ENCODE measurements at places on chromosomes 1 and 21.

GRCh38 chr1:196527919-196528318, 80.3 kb downstream of the KCNT2 start:
- no peak for DNase-seq

- no peak for DNase-seq
Measured at GRCh38 chr1:225651872-225652728, 823 bp downstream of the ENAH start.

- no peak for DNase-seq
Measured at GRCh38 chr1:51172811-51173210, 63.3 kb upstream of the RNF11 start.

DNA sequence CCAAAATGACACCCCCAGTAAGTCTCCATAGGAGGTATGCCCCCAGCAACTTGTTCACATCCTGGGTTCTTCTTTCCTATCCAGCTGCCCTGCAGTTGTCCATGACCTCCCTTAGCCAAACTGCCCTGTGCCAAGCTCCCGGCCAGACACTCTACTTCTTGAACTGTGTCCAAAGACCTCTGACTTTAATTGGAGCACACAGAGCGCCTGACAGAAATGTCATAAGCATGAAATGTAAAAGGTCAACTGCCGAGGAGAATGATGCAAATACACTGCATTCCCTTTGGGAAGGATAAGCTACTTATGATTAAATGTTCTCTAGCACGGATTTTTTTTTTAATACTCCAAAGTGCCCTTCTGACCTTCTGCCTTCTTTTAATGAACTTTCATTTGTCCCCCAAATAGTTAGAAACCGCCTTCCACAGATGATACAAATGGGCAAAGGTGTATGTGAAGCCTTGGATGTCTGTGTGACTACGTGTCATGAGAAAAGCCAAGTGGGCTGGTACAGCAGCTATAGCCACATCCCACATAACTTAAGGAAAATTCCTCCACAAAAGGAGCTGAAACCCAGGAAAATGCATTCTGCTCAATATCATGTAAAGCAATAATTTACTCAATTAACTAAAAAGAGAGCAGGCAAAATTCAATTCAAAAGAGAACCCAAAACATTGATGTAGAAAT, 26.8 kb downstream of the PALMD start:
- DNase-seq, result no peak

DNA sequence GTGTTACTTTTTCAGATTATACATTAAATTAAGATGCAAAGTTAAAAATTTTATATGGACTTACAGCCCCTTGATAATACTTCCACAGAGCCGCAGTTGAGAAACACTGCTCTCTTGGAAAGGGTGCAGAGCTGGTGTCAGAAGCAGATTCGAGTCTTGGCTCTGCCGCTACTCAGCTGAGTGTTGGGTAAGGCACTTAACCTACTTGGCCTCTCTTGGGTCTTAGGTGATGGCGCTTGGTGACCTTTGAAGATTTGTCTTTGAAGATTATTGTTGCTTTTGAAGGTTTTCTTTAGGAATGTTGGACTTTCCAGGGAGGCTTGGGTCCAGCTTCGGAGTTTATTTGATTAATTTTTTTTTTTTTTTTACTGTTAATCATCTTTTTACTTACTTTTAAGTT, 48.5 kb downstream of the CAMTA1 start:
- DNase-seq, result no peak

DNA sequence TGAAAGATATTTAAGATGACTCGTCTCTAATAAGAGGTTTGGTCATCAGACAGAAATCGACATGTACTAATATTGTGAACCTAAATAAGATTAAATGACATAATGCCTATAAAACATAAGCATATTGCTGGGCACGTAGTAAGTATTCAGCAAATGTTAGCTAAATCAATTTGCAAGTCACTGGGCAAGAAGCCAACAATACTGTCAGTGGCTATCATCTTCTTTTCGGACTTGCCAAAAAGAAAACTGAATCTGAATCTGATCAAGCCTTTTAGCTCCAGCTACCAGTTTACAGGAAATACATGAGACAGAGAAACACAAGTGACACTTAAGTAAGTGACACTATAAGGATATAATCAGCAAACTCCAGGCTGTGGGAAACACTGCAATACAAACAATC, 46.0 kb downstream of the RPL5 start:
- DNase-seq, result no peak
